Epithelial cell of alveolus of lung (primary cell): ENCODE measurements at places on chromosomes 5 and 9. TPM values are rescaled to one million over a fixed set of nuclear protein-coding genes. Genes with fewer than 3 reads are reported as not detected.

LCN15 gene
- total RNA-seq = not detected in 2 replicates

ITGA2 gene
- total RNA-seq = 14.7 and 60.5 TPM in 2 replicates

ANKRD34B gene
- total RNA-seq = 0.13 TPM in 1 of 2 replicates, not detected in the other

PSD2 gene
- total RNA-seq = not detected in 2 replicates

IL5 gene
- not detected in 2 replicates for total RNA-seq

PCDHB5 gene
- total RNA-seq = 0.39 and 1.3 TPM in 2 replicates

GABRB2 gene
- 0.65 TPM in 1 of 2 replicates, not detected in the other for total RNA-seq

TAF11L10 gene
- not detected in 2 replicates for total RNA-seq

ADAMTS16 gene
- total RNA-seq = 0.08 and 0.52 TPM in 2 replicates

TMEM252 gene
- not detected in 2 replicates for total RNA-seq

MARCOL gene
- total RNA-seq = not detected in 2 replicates

BARHL1 gene
- total RNA-seq = not detected in 2 replicates
